ENCODE measurements at places on chromosomes 2 and 18.

DNA sequence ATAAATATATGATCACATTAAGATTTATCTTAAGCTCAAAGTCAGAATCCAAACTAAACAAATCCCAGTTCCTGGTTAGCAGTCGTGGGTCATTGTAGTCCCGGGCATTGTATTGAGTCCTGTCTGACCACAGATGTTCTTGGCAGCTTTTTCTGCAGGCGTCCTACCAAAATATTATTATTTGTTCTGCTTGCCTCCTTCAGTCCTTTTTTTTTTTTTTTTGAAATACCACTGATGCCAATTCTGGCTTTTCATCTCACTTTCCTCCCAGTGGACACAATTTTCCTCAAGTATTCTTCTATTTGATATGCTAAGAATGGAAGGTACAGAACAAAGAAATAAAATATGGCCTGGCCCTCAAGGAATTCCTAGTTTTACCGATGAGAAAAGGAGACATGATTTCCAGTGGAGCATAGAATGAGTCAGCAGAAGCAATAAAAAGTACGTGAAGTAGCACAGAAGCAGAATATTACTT lies 151.6 kb downstream of the CSRNP3 start:
- DNase-seq, result no peak

DNA sequence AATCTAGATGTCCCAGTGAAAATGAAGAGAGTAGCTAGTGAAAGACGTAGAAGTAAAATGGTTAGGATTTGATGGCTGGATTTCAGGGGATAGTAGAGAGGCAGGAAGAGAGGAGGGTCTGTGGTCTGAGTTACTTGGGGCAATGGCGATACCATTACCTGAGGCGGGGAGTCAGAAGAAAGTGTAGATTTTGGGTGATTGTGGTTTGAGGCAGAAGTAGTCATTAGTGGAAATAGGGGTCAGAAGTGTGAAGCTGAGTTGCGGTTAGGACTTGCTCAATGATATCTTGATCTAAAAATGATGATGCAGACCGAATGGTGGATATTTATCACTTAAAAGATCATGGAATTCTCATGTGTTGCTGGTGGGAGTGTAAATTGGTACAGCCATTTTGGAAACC lies 41.0 kb downstream of the CEP192 start:
- no peak for DNase-seq

DNA sequence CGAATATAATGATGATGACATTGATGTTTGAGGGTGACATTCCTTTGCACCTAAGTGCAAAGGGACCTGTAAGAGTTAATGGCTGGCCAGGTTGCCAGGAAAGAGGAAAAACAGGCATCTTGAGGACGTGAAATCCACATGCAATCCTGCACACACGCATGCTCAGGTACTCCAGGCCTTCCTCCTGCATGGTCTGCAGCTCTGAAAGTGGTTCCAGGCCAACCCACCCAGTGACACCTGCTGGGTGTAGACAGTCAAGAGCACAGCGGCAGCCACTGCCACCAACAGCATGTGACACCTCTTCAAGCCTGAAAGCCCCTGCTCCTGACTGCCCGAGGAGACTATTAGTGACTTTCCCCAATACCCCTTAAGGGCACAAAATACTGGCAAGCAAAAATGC lies 101.6 kb downstream of the PIEZO2 start:
- no peak for DNase-seq

GRCh38 chr2:65026704-65027464 lies 29.3 kb upstream of the CEP68 start:
- no peak for DNase-seq

- no peak for DNase-seq
These were observed at the start of gene SERPINB7 for GRCh38 chr18:63775166-63775730. TSS of gene SERPINB7 (plus strand) at chr18:63775418. CDS start at chr18:63782373, 6,955 bp downstream.

GRCh38 chr2:5479265-5479928 lies 212.8 kb upstream of the SOX11 start:
- no peak for DNase-seq

- no peak for DNase-seq
These were observed 9.9 kb downstream of the GPN1 start for GRCh38 chr2:27638709-27639108.

DNA sequence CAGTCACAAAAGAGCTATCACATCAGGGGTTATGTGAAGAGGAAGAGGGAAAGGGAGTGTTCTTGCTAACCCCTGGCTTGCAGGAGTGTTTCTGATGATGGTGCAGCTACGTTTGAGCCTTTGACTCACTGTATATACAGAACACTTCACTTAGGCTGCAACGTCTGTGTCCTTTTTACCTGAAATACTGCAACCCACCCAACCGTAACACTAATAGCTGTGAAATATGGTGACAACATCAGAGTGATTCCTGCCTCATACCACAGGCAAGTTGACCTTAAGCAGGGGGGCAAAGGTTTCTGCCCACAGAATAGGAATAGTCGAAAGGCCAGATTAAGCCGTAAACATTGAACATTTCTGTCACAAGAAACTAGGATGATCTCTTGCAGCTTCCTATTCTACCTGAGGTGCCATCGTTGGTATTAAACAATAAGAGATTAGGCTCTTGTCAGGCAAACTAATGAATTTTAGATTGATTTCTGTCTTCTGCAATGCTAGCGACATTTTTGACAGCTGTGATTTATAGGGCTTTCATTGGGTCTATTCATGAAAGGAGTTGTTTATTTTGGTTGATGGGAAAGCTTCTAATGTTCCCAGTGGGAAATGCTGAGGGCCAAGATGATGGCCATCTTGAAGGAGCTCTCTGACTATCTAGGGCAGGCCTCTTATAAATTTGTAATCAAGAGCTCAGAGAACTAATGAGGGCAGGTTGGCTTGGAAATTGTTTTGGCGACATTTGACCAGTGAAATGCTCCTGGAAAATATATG lies 316.8 kb downstream of the PIK3C3 start:
- DNase-seq, result no peak

DNA sequence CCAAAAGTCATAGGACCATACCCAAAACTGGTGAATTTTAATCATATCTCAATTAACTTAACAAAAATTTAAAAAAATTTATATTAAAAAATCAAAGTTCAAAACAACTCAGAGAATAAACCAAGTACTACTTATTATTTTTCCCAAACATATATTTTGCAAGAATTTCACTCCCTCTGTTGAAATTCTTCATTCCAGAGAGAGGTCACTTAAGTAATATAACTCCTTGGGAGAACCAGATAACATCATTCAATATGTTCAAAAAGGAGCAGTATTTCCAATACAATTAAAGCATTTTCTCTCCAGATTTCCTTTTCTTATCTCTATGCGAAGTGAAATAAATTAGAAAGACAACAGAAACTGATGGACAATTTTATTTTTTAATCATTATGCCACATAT lies 165.9 kb upstream of the RND3 start:
- no peak for DNase-seq

GRCh38 chr18:13375302-13376255 lies 157.0 kb downstream of the LDLRAD4 start:
- DNase-seq, result no peak

DNA sequence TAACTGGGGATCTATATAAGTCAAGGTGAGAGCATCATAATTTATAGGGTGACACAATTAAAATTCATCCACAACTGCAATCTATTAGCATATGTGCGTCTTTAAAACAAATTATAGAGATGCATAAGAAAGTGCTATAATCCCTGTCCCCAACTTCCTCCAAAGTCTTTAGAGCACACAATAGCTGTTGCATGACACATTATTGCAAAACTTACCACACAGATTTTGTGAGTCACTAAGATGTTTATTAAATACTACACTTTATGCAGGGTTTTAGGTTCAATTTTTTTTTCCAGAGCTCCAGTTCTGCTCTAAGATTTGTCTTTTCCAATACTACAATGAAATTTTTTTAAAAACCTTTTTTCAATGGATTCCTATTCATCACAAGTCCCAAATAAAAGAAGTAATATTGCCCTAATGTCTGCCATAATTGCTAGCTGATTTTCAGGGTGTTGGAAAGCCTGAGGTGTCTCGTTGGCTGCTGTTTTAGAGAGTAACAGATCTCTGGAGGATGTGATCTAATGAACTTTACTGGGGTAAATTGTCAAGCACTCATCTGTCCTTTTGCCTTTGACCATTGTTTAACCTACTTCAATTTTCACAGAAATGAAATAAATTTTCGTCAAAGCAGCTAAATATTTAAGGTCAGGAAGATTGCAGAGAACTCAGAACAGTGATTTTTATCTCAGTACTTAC lies 250.5 kb upstream of the NETO1 start:
- no peak for DNase-seq

DNA sequence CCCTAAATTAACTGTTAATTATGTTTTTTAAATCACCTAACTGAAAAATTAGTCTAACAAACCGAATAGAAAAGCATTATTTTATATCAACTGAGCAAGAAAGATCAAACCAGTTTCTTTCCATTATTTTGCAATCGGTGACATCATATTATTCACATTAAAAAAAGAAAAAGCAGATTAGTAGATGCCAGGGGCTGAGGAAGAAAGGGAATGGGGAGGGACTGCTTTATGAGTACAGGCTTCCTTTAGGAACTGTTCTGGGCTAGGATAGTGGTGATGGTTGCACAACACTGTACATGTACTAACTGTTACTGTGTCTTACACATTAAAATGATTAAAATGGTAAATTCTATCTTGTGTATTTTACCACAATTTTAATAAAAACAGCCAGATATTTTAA lies 59.3 kb downstream of the COBLL1 start:
- DNase-seq, result no peak

- DNase-seq, result no peak
These were observed 209.2 kb upstream of the APCDD1 start for GRCh38 chr18:10245031-10245845.

- DNase-seq, result no peak
These were observed 2.4 kb upstream of the CLEC4F start for GRCh38 chr2:70822843-70823242.

DNA sequence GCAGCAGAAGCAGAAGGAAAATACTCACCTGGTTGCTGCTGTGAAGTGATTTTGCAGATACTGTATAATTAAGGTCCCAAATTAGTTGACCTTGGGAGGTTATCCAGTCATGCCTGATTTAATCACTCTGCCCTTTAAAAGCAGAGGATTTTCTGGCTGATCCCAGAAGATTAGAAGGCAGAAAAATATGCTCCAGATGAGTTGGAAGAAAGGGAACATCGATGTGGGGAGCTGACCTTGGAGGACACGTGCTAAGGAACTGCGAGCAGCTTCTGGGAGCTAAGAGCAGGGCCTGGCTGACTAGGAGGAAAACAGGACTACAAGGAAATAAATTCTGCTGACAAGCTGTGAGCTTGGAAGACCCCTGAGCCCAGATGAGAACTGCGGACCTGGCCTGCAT lies 13.3 kb upstream of the DYM start:
- DNase-seq, result no peak

DNA sequence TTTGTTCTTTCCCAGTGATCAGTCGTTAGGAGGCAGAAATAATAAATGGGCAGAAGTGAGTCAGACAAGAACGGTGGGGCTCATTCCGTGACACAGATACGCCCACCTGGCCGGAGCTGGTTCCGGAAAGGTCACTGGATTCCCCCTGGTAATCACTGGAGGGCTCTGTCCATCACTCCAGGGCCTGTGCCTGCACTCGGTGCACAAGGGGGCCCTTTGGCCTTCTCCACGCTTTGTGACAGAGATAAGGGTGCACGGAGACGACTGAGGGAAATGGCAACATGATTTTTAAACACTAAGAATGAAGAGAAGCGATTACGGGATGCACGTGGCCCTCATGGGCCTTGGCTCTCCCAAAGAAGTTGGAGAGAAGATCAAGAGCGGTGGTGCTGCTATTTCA lies 84.4 kb downstream of the PTGR3 start:
- no peak for DNase-seq

DNA sequence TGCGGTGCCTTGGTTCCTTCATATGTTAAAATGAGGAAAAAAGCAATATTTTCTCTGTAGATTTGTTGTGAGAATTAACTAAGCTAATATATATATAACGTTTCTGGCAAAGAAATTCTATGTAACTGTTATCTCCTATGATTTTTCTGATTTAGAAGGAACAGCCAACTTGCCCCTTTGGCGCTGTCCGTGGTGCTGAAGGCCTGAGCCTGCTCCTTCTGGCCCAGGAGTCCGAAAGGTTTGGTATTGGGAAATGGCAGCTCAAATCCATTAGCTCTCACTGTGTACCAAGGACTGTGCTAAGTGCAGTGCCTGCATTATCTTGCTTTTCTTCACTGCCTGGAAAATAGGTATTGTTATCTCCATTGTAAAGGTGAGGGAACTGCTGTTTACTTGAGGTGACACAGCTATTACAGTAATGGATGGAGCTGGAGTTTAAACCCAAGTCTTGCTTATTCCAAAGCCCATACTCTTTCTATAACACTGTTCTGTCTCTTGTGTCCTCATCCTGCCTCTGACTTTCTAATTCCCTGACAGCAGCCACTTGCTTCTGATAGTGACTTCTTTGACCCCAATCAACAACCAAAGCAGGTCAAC lies 52.2 kb downstream of the C1QL2 start:
- DNase-seq, result peak; percentile 66

- DNase-seq, result no peak
These were observed 152.4 kb downstream of the LRRC30 start for GRCh38 chr18:7383002-7383980.

DNA sequence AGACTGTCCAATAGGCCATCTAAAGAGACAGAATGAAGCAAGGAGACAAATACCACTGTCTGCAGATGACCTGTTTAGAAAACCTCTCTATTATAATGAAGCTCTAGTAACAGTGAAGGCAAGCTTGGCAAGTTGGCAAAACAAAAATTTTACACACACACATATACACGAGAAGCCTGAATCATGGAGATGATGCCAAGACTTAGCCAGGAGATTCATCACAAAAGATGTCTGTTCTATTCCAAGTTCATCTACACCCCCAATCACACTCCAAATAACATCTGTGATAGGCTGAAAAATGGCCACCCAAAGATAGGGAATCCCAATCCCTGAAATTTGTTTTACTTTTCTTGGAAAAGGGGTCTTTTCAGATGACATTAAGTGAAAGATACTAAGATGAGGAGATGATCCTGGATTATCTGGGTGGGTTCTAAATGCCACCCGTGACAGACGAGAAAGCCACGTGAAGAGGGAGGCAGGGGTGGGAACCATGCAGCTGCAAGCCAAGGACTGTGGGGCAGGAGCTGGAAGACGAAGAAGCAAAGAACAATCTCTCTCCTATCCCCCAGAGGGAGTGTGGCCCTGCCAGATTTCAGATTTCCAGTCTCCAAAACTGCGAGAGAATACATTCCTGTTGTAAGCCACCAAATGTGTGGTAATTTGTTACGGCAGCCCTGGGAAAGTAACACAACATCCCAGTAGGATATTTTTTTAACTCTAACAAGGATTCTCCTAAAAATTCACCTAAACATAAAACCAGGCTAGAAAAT lies 20.0 kb downstream of the HDLBP start:
- no peak for DNase-seq

DNA sequence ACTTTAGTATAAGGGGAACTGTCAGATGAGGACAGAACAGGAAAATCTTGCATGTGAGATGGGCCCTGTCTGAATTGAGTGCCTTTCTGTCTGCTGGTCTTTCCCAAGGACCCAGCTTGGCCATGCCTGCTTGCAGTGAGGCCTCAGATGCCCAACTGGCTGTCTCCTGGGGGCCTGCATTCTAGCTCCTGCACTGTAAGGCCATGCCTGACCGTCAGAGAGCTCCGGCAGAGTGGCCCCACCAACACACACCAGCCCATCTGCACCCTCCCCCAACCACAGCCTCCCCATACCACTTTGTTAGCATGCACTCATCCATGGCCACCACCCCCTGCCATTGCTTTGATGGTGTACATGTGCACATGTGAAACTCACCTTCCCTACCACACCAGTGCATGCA lies 190.4 kb upstream of the RPRM start:
- no peak for DNase-seq
